ENCODE measurements at places on chromosomes 5 and 9. TPM values are rescaled to one million over a fixed set of nuclear protein-coding genes. Genes with fewer than 3 reads are reported as not detected.

GFI1B gene
- not detected for total RNA-seq

ISL1 gene
- total RNA-seq, result not detected

DNA sequence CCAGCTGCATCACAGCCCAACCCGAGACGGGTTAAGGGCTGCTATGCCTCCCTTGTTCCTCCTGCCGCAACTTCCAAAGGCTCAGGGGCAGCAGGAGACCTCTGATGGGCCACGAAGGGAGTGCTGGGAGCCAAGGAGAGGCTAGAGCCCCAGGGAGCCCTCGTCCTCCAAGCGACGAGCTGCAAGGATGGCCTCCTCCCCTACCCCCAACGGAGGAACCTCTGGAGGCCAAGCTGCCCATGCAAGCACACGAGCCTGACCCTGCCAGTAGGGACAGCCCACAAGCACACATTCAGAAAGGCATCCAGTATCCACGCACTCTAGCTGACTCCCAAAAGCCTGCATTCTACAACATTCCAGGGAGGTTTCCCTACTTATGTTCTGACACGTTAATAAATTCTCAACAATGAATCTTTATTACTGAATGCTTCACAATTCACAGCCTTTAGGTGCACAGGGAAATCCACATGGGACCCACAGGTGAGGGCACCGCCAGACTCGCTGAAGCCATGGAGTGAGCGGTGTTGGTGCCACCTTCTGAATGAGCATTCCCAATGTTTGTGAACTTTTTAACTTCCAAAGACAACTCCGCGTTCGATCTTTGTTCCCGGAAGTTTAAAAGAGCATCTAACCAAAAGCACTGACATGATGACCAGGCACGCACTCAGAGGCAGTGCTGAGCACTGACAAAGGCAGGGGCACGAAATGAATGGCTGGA lies 28.7 kb downstream of the IPPK start:
- no peak for DNase-seq
- no peaks in the 10 kb centered on the region for H3K27me3 ChIP-seq
- H3K4me1 ChIP-seq, result no peaks in the 10 kb centered on the region

TMEFF1 gene
- not detected for total RNA-seq

GRCh38 chr5:131812371-131813160 lies 15.7 kb upstream of the FNIP1 start:
- H3K27me3 ChIP-seq, result no peaks in the 10 kb centered on the region
- no peaks in the 10 kb centered on the region for H3K36me3 ChIP-seq
- H3K4me3 ChIP-seq, result no peak overlapping the region
- DNase-seq, result no peak
- no peak overlapping the region for H3K27ac ChIP-seq

- no peak overlapping the region for H3K4me3 ChIP-seq
- no peaks in the 10 kb centered on the region for H3K36me3 ChIP-seq
- no peak overlapping the region for H3K27ac ChIP-seq
- DNase-seq, result no peak
- no peaks in the 10 kb centered on the region for H3K27me3 ChIP-seq
- peaks cover 34% of the 10 kb centered on the region for H3K4me1 ChIP-seq
Observed at GRCh38 chr9:93264338-93265125, 80.6 kb downstream of the WNK2 start.

- H3K36me3 ChIP-seq, result no peaks in the 10 kb centered on the region
- no peaks in the 10 kb centered on the region for H3K4me1 ChIP-seq
- DNase-seq, result no peak
- no peak overlapping the region for H3K27ac ChIP-seq
Observed at GRCh38 chr9:84969084-84969483, 299.6 kb downstream of the NTRK2 start.

RNF180 gene
- 3.7 TPM for total RNA-seq

- H3K36me3 ChIP-seq, result no peaks in the 10 kb centered on the region
- no peak overlapping the region for H3K4me3 ChIP-seq
- DNase-seq, result no peak
- peaks cover 5% of the 10 kb centered on the region for H3K4me1 ChIP-seq
- H3K27ac ChIP-seq, result no peak overlapping the region
Observed at GRCh38 chr5:161299053-161299452, 247.5 kb downstream of the GABRB2 start.

PCDHGB4 gene
- 1.2 TPM for total RNA-seq

DNA sequence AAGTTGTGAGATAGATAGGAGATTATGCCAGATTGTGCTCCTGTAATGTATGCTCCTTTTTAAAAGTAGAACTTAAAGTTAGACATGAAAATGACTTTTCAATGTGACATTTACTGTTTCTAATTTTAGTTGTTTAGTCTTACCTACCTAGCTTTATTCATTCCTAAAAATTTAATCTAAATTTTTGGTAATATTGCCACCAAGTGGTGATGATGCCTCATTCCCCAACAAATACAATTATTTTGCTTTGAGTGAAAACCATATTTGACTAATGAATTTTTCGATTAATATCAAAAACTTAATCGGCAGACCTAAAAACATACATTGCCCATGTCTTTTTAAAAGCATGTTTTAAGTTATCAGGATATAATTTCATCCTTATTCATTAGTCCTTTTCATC lies 25.6 kb downstream of the PPWD1 start:
- no peak overlapping the region for H3K27ac ChIP-seq
- H3K36me3 ChIP-seq, result no peaks in the 10 kb centered on the region
- no peaks in the 10 kb centered on the region for H3K27me3 ChIP-seq
- no peaks in the 10 kb centered on the region for H3K4me1 ChIP-seq

- peak overlapping the region; percentile 96 for H3K27ac ChIP-seq
- H3K4me1 ChIP-seq, result peaks cover 25% of the 10 kb centered on the region
- H3K36me3 ChIP-seq, result no peaks in the 10 kb centered on the region
Observed at GRCh38 chr9:136484153-136485048, 1.6 kb upstream of the SEC16A start.

DNA sequence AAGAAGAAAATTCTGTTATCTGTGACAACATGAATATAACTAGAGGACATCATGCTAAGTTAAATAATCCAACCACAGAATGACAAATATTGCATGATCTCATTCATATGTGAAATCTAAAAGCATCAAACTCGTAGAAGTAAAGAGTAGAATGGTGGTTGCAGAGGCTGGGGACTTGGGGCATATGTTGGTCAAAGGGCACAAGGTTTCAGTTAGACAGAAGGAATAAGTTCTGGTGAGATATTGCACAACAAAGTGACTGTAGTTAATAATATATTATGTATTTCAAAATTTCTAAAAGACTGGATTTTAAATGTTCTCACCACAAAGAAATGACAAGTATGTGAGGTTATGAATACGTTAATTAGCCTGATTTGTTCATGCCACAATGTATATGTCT lies 24.8 kb downstream of the GRIA1 start:
- H3K4me3 ChIP-seq, result no peak overlapping the region
- H3K27me3 ChIP-seq, result no peaks in the 10 kb centered on the region
- no peak overlapping the region for H3K27ac ChIP-seq
- no peaks in the 10 kb centered on the region for H3K4me1 ChIP-seq
- no peaks in the 10 kb centered on the region for H3K36me3 ChIP-seq
- no peak for DNase-seq

DYNC2I2 gene
- total RNA-seq, result 24.1 TPM

F2RL1 gene
- total RNA-seq, result 0.46 TPM

DENND1A gene
- 14.1 TPM for total RNA-seq

GRCh38 chr5:65946198-65946745 lies 19.9 kb downstream of the ERBIN start:
- no peak for DNase-seq
- H3K27me3 ChIP-seq, result no peaks in the 10 kb centered on the region

FGFR4 gene
- total RNA-seq, result 3.5 TPM

DNA sequence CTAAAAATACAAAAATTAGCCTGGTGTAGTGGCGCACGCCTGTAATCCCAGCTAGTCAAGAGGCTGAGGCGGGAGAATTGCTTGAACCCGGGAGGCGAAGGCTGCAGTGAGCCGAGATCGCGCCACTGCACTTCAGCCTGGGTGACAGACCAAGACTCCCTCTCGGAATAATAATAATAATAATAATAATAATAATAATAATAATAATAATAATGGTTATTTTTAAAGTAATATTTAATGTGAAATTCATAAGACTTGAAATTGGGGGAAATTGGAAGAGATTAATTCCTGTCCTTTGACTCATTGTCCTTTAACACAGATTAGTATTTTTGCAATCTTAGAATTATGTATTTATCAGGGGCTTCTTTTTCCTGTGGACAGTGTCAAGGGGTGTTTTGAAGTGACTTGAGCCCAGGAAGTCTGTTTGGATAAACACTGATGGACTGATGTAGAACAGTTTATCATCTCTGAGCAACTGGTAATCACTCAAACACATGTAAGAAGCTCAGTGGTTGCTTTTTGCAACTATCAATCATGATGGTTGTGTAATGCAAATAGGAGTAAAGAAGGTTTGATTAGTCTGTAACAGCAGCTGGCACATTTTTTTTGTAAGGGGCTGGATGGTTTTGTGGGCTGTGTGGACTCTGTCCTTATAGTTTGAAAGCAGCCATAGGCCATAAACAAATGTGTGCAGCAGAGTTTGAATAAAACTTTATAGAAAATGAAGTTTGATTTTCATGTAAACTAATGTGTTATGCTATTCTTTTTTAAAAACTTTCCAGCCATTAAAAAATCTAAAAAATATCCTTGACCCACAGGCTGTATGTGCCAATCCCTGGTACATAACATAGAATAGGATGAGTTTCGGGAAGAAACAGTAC lies 93.5 kb downstream of the F2RL2 start:
- H3K4me1 ChIP-seq, result no peaks in the 10 kb centered on the region
- H3K4me3 ChIP-seq, result no peak overlapping the region
- no peak overlapping the region for H3K27ac ChIP-seq
- no peaks in the 10 kb centered on the region for H3K36me3 ChIP-seq
- no peaks in the 10 kb centered on the region for H3K27me3 ChIP-seq
- no peak for DNase-seq

- DNase-seq, result no peak
- H3K4me1 ChIP-seq, result peaks cover 80% of the 10 kb centered on the region
- peak overlapping the region; percentile 98 for H3K27ac ChIP-seq
- no peak overlapping the region for H3K4me3 ChIP-seq
- peaks cover 26% of the 10 kb centered on the region for H3K36me3 ChIP-seq
Observed at GRCh38 chr5:139275956-139276355, 17.6 kb upstream of the MATR3 start.

GRCh38 chr5:169993485-169993790 lies 13.1 kb upstream of the INSYN2B start:
- H3K27me3 ChIP-seq, result no peaks in the 10 kb centered on the region
- no peak overlapping the region for H3K4me3 ChIP-seq
- no peaks in the 10 kb centered on the region for H3K4me1 ChIP-seq
- no peaks in the 10 kb centered on the region for H3K36me3 ChIP-seq
- H3K27ac ChIP-seq, result no peak overlapping the region
- no peak for DNase-seq

DNA sequence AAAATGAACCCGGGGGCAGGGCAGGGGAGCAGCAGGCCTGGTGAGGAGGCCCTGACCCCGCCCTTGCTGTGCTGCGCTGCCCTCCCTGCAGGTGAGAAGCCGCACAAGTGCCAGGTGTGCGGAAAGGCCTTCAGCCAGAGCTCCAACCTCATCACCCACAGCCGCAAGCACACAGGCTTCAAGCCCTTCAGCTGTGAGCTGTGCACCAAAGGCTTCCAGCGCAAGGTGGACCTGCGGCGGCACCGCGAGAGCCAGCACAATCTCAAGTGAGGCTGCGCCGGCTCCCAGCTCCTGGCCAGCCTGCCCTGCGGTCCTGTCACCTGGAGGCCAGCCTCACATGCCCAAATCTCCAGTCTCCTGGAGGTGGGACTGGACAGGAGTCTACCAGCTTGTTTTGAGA lies 12.3 kb downstream of the GFI1B start:
- no peak overlapping the region for H3K27ac ChIP-seq
- no peak overlapping the region for H3K4me3 ChIP-seq
- H3K4me1 ChIP-seq, result peaks cover 3% of the 10 kb centered on the region

- H3K4me1 ChIP-seq, result no peaks in the 10 kb centered on the region
- H3K27me3 ChIP-seq, result no peaks in the 10 kb centered on the region
- no peak overlapping the region for H3K4me3 ChIP-seq
- no peak for DNase-seq
- H3K27ac ChIP-seq, result no peak overlapping the region
Observed at GRCh38 chr9:116267021-116267420, 113.4 kb downstream of the PAPPA start.

PCDHGA4 gene
- total RNA-seq, result 1.6 TPM

DNA sequence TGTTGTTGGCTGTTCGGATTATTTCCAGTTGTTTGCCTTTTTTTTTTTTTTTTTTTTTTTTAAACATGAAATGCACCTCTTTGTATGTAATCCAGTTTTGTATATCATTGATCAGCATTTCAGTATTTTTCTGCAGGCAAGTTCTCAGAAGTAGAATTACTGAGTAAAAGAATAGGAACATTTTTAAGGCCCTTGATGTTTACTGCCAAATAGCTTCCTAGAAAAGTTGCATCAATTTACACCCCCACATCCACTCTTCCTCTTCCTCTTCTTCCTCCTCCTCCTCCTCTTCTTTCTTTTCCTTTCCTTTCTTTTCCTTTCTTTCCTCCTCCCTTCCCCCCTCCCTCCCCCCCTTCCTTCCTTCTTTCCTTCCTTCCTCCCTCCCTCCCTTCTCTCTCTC lies 69.4 kb upstream of the ENTREP1 start:
- no peak for DNase-seq
- no peak overlapping the region for H3K27ac ChIP-seq
- H3K4me1 ChIP-seq, result no peaks in the 10 kb centered on the region

Measured in gastrocnemius medialis (tissue), 4 donors.